Inflammatory macrophage (primary cell): ENCODE measurements at places on chromosomes 2 and 18.

GRCh38 chr2:158664987-158665386, 130.1 kb upstream of the DAPL1 start:
- no peak for DNase-seq

DNA sequence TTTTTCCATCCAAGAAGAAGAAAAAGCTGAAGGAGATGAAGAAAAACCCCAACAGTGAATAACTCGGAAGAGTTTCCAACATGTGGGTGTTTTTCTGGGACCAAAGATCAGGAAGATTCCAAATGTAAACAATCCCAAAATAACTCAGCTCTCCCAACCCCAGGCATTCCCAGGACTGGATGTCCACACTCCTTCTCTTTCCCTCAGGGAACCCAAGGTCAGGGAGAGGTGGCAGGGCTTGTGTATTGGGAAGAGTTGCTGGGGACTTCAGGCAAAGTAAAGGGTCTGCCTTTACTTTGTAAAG, 268.0 kb downstream of the DYSF start:
- DNase-seq = no peak

- no peak for DNase-seq
Measured at GRCh38 chr2:172976116-172976515, 99.5 kb upstream of the MAP3K20 start.

DNA sequence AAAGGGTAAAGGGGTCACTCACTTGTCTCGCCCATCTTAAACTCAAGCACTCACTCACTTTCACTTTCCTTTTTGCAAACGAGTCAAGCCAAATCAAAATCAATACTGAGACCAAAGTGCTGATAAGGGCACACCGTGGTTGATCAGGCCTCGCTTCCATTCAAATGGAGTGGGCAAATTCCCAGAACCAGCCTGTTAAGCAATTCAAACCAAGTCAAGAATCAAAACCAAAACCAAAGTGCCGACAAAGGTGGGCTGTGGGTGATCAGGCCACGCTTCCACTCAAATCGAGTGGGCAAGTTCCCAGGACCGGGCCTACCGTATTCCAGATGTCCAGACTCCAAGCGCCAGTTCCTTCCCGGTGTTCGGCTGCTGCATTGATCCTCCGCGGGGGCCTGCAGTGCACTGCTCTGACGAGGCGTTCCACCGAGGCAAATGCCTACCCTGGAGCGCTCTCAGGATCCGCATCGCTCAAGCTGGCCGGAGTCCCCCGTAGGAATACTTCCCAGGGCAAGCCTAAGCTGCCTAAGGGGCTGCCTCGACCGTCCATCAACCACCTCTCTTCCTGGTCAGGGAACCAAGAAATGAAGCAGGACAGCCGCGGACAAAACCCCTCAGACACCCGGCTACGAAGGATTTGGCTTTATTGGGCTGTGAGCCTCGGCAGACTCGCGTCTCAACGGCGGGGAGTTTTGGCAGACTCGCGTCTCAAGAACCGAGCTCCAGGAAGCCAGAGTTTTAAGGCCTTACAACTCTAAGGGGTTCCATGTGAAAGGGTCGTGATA, 89.9 kb upstream of the SLC1A4 start:
- DNase-seq = no peak

DNA sequence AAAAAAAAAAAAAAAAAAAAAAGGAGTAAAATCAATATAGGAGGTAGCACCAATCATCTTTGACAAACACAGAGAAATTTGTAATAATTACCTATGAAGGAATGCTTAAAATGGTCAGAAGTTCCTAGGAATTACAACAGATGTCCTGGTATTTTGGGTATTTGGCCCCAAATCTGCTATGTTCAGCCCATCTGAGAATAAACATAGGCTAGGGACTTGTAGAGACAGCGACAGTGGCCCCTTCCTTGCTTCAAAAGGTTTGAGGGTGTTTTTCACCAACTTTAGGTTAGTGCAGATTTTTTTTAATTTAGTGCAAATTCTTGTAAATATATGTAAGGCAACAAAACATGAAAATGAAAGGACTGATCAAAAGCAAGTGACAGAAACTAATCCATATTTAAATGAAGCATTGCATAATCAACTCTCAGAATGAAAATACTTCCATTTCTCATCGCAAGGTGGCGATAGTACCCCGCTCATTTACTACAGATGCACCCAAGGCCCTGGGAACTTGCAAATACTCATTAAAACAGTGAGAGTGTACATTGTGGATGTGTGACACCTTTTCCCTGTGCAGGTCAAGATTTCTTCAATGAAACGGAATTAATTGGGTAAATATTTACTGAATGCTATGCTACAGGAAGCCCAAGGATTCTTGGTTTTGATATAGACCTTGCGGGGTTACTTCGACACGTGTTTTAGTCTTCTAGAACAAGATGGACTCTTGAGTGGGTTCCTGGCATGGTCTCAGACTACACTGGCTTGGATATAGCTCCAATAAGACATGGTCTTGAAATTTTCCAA, 44.6 kb downstream of the FAM124B start:
- DNase-seq = peak; percentile 69
